Bone marrow (tissue), 2 donors: ENCODE measurements at places on chromosomes 1 and 21.

DNA sequence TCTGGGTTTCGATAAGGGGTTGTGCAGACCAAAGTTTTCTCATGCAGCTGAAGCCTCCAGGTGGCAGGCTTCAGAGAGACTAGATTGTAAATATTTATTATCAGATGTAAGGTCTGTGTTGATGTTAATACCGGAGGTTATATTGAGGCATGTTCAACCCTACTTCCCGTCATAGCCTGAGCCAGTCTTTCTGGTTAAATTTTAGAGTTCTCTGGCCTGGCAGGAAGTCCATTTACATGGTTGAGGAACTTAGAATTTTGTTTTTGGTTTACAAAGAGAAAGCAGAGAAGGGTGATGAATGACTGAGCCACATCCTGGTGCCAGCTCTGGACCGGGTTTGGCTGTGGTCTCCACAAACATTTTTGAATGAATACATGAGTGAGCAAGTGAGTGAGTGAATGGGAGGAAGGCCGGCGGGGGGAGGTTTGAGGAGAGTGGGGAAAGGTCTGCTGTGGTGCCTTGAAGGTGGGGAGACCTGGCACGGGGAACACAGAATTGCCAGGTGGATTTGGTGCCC, 218.5 kb downstream of the DISC1 start:
- no peak for DNase-seq

DNA sequence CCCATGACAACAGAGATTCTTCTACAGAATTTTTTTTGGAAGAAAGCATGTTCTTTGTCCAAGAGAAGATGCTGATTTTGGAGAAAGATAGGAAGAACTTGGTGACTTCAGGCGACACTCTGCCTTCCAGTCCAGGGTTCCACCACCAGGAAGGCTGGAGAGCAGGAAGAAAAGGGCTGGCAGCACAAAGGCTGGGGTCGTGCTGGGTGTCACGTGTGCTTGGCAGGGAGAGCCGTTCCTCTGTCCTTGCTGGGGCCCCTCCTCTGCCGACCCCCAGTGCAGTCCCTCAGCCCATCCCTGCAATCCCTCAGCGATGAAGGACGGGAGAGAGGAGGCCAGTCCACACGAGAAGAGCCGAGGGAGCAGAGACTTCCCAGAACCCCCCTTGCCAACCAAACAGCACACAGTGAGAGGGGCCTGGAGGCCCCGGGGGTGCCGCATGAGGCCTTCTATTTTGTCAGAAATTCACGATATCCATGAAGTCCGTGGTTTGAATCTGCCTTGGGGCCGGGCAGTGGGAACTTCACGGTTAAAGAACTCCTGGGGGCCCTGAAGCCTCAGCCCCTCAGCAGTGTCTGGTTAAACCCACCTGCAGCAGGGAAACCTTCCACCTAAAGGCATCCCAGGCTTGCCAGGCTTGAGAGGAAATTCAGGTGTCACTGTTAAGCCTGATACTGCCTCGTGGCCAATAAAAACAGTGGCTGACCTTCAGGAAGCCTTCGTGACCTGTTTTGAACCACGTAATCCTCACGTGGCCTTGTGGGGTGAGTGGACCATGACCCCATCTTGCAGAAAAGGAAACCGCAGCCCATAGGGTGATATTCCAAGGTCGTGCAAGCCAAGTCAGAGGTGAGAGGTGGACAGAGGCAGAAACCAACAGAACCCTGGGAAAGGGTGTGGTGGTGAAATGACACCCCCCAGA, 3.4 kb downstream of the KRTAP10-12 start:
- no peak for DNase-seq

DNA sequence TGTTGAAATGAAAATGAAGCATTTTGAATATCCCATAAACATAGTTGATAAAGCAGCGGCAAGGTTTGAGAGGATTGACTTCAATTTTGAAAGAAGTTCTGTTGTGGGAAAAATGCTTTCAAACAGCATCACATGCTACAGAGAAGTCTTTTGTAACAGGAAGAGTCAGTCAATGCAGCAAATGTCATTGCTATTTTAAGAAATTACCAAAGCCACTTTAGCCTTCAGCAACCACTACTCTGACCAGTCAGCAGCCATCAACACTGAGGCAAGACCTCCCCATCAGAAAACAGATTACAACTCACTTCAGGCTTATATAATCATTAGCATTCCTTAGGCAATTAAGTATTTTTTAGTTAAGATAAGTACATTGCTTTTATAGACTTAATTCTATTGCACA, 33.8 kb upstream of the FCRL3 start:
- no peak for DNase-seq

GRCh38 chr21:45640888-45641479, 2.5 kb upstream of the PCBP3 start:
- DNase-seq, result no peak

GRCh38 chr1:243488459-243489157, 232.8 kb downstream of the SDCCAG8 start:
- DNase-seq, result no peak

GRCh38 chr1:177444997-177445746, 274.4 kb downstream of the BRINP2 start:
- DNase-seq, result no peak

- DNase-seq, result no peak
Observed at GRCh38 chr21:38533887-38534286, 35.6 kb upstream of the ERG start.

DNA sequence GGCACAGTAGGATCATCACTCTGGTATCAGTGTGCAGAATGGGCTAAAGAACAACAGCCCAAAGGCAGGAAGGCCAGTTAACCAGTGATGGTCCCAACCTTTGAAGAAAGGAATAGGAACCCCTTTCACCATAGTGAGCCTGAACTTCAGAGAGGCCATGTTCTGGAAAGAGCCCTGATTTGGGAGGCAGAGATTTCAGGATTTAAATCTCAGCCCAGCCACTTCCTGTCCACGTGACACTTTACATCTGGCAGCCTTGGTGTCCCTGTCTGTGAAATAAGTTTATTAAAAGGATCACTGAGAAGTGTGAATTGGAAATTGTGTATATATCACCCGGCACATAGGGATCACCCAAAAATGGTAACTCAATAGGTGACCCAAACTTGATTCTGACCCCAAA, 13.0 kb downstream of the MATN1 start:
- DNase-seq, result no peak

DNA sequence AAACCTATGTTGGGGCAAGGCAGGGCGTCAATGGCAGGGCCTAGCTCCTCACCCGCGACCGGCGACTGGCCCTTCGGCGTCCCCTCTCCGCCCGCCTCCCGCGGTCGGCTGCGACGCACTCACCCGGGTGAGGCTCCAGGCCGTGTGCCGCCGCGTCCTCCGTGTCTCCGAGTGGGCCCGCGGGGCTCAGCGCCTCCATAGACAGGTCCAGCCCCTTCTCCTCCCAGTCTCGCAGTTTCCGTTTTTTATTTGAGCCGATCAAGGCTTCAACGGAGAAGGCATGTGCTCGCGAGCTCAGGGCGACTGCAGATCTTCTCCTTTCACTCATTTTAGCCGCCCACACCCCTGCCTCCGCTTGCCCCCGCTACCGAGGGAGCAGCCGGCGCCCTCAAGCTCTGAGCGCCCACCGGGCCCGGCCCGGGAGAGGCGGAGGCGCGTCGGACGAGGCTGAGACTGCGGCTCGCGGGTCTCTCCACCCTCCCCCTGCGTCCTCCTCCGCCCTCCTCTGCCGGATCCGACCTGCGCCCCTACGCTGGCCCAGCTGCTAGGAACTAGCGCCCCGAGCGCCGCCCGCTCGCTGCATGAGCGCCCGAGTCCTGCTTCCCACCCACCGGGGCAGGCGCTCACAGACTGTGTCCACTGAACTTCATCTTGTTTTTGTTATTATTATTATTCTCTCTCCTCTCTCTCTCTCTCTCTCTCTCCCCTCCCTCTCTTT, 516 bp downstream of the TBX15 start:
- no peak for DNase-seq

DNA sequence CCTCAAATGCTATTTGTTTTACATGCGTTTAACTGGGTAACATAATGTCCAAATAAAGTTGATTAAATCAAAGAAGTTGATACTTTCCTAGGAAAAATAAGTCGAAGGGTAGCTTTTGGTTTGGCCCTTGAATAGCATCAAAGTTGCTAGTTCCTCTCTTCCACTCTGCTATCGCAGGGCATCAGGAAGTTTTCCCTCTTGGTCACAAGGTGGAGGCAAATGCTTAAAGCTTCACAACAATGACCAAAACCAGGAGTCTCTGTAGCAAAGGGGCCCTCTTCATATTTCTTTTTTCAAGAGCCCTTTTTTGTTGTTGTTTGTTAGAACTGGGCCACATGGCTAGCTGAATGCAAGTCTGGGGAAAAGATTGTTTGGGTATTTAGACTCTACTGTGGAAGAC, 668.4 kb downstream of the KCNT2 start:
- DNase-seq, result no peak

- no peak for DNase-seq
Observed at GRCh38 chr1:145983960-145984830, 12.2 kb downstream of the TXNIP start.

DNA sequence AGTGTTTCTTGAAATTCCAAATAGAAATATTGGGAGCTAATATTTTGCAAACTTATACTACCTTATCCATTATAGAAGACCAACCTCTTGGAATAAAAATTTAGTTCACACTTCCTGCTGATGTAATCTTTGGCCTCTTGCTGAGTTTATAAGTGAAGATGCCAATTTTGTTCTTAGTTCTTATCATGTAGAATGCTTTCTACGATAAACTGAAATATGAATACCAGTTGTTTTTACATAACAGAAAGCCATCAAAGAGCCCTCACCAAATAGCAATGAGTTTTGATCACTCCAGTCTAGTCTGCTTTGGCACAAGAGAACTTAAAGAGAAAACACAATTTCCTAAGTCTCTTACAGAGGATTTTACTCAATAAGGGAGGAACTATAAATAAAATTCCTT, 89.5 kb downstream of the DENND1B start:
- no peak for DNase-seq

- no peak for DNase-seq
Observed at GRCh38 chr1:223297800-223298199, 66.2 kb downstream of the SUSD4 start.

DNA sequence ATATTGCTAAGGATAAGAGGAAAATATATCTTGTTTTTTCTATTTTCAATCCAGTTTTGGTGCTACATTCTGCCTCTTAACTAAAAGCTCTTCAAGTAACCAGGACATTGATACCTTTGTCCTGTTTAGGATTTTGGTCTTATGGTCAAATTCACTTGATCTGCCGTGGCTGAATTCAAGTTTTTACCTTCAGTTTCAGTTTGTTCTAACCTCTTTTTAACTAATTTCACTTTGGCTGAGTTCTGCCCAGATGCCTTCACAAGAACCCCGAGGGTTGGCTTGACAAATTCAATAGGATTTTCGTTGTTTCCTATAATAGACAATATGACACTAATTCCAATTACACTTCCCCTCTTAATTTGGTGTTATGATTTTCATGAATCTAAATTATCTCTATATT, 84.5 kb upstream of the C1orf21 start:
- DNase-seq, result no peak

DNA sequence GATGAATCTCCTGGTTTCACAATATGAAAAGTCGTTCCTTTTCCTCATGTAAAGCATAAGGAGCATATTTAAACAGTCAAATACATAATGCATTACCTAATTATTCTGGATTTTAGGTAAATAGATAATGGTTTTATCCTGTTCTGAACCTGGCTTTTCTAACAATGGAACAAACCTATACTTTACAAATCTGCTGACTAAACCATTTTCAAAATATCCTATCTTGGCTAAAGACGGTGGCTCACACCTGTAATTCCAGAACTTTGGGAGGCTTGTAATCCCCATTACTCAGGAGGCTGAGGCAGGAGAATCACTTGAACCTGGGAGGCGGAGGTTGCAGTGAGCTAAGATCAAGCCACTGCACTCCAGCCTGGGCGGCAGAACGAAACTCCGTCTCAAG, 2.9 kb downstream of the SMIM12 start:
- DNase-seq, result no peak

GRCh38 chr1:209802117-209802779, 3.7 kb downstream of the IRF6 start:
- no peak for DNase-seq

- no peak for DNase-seq
Observed at GRCh38 chr21:17658931-17659330, 46.2 kb upstream of the BTG3 start.

- no peak for DNase-seq
Observed at GRCh38 chr1:56202796-56203492, 376.4 kb downstream of the PLPP3 start.

DNA sequence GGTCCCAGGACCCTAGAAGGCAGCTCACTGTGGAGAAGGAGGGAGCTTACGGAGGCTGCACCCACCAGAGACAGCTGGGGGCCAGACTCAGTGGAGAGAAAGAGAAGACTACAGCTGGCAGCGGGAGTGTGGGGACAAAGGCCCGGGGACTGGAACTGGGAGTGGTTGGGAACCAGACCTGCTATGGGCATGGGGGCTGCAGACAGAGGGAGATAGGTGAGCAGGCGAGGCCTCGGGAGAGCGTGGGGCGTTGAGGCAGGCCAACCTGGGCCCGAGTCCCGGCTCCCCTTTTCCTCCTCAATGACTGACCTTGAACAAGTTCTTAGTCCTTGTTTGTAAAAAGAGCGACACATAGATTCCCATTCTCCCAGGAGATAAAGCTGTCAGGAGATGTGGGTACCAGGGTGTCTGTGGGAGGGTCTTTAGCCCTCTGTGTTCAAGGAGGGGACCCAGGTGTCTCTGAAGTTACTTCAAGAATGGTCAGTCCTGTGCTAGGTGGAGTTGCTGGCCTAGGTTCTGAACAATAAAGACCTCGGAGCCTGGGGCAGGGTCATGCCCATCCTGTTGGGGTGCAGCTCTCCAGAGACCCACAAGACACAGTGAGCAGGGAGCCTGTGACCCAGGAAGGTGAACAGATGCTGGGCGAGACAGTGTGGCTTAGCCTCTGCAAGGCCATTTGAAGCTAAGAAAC, 87.9 kb downstream of the ITPKB start:
- no peak for DNase-seq

- DNase-seq, result no peak
Observed at GRCh38 chr1:84426376-84426775, 28.1 kb downstream of the DNASE2B start.

GRCh38 chr1:236142253-236143103, at the start of gene GPR137B:
Gene GPR137B, plus strand, starts transcription at chr1:236142539. Its CDS starts 84 bp downstream, at chr1:236142623.
- peak; percentile 27 for DNase-seq

DNA sequence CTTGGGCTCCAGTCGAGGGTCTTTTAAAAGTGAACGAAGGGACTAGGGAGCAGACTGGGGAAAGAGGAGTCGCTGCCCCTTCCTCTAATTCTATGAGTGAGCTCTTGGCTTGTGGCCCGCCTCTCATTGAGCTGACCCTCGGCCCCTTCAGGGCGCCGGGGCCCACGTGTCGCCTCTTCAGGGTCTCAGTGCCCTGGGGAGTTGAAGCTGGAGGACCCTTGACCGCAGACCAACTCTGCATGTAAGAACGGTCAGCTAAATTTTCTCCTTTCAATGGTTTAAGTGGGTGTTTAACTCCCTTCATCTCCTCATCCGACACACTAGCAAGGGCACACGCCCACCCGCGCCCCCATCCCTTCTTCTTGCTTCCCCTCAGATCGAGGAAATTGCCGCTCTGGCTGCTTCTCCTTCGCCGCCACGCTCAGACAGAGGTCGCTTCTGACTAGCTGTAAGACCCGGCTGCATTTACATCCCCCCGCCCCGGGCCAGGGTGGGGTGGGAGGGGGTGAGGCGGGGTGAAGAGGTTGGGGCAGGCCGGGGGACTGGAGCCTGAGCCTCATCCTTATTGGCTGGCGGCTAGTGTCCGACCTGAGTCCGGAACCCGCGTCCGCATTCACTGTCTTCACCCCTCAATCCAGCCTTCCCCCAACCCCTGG, 10.9 kb downstream of the NR5A2 start:
- peak; percentile 12 for DNase-seq
